Mesothelial cell of epicardium (in vitro differentiated cells): ENCODE measurements at places on chromosomes 6 and 20. TPM values are rescaled to one million over a fixed set of nuclear protein-coding genes. Genes with fewer than 3 reads are reported as not detected.

GRCh38 chr6:6796818-6797217 lies 208.3 kb downstream of the LY86 start:
- DNase-seq: no peak

Gene OR2H1
- not detected in 3 replicates for total RNA-seq

GRCh38 chr20:57399587-57400155 lies 8.5 kb downstream of the RBM38 start:
- no peak for DNase-seq

DNA sequence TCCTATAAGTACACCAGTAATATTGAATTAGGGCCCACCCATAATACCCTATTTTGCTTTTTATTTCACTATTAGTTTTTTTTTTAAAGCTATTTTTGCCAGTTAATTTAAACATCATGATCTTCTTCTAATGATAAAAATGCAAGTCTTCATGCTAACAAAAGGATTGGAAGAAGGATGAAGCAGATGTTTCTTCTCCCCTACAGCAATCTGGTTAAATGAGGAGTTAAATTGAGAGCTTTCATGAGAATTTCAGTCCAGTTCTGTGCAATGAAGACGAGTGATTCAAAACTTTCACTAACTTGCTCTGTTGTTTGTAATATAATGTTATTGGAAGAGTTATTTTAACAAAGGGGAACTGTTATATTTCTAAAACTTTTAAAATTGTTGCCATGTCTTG lies 3.4 kb downstream of the HMGN4 start:
- no peak for DNase-seq

- DNase-seq: peak; percentile 16
These were observed 21.8 kb downstream of the NPEPL1 start for GRCh38 chr20:58714340-58714922.

- peak; percentile 56 for DNase-seq
These were observed 50.7 kb downstream of the MRPL14 start for GRCh38 chr6:44076356-44077213.

Gene IFNGR1
- total RNA-seq: 24.3 to 27.3 TPM (median 25.4 TPM) in 3 replicates

- no peak for DNase-seq
These were observed 10.1 kb upstream of the PYGB start for GRCh38 chr20:25237610-25238318.

Gene TDRD6
- 0.24 to 0.51 TPM (median 0.43 TPM) in 3 replicates for total RNA-seq

- no peak for DNase-seq
These were observed 167.7 kb upstream of the CDYL start for GRCh38 chr6:4608361-4609115.

DNA sequence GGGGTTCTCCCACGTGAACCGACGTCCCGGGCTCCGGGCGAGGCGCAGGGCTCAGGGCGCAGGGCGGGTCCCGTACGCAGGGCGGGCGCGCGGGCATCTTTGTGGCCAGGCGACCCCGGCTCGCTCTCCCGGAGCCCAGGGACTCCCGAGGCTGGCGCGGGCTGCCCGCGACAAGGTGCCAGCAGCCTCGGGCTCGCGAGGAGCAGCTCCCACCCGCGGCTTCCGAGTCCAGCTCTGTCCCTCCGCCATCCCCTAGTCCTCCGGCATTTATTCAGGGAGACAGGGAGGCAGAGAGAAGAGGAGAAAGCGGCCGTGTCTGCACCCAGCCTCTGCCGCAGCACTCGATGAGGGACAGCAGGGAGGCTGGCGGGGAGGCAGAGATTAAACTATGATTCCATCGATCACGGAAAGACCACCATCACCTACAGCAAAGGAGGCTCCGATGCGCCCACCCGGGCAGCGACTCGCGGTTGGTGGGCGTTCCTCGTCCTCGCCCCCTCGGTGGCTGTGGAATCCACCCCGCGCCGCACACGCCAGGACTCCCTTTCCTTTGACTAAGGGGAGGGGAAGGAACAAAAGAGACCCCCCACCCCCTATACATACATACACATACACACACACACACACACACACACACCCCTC lies 1.1 kb downstream of the RGS17 start:
- DNase-seq: no peak

DNA sequence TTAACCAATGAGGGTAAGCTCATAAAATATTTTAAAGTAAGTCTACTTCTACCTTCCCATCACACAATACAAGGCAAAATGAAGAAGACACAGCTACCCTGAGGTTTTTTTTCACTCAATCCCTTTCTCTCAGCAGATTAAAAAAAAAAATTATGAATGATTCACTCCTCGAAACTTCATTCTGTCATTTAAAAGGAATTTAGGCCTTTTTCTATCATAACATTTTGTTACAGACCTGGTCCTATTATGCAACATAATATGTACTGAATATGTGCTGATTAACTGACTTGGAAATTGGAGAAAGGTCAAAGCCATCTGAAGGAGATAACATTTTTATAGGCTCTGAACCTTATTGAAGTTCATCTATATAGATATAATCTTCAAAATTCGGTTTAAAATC lies 45.5 kb downstream of the PRL start:
- DNase-seq: no peak

Gene TSHZ2
- 28.8 to 31.0 TPM (median 29.1 TPM) in 3 replicates for total RNA-seq

DNA sequence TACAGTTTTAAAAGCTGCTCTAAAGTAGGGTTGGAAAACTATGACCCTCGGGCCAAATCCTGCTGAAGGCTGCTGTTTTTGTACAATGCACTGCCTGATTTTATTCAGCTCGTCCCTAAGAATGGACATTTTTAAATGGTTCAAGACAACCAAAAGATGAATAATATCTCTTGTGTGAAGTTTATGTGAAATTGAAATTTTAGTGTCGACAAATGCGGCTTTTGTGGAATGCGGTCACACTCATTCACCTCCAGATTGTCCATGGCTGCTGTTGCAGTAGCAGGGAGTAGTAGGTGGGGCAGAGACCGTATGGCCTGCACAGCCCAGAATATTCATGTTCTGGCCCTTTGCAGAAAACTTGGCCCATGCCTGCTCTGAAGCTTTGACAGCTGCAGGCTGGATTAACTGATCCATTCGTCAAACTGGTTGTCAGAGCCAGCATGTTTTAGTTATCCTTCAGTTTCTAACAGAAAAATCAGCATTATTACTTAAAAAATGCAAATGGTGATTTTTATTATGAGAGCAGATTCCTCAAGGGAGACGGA lies 91.6 kb downstream of the PSMG4 start:
- DNase-seq: no peak

Gene VIP
- total RNA-seq: not detected in 3 replicates

Gene DNPH1
- total RNA-seq: 49.0 to 52.3 TPM (median 49.4 TPM) in 3 replicates

Gene NKAPL
- total RNA-seq: not detected in 3 replicates

DNA sequence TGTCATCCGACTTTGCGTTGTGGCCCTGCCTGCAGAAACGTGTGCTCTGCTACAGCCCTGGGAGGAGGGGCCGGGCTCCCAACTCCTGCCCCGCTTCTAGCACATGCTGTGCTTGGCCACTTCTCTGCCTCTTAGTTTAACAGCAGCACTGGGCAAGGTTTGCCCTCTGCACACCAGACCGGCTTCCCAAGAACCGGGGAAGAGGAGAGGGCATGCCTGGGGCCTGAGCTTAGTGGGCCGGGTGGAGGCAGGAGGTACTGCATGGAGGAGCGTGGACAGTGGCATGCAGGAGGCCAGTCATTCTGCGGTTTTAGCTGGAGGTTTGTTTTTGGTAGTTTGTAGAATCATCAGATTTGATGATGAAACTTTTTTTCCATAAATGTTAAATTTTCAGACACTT lies 45.5 kb downstream of the CEP43 start:
- no peak for DNase-seq

DNA sequence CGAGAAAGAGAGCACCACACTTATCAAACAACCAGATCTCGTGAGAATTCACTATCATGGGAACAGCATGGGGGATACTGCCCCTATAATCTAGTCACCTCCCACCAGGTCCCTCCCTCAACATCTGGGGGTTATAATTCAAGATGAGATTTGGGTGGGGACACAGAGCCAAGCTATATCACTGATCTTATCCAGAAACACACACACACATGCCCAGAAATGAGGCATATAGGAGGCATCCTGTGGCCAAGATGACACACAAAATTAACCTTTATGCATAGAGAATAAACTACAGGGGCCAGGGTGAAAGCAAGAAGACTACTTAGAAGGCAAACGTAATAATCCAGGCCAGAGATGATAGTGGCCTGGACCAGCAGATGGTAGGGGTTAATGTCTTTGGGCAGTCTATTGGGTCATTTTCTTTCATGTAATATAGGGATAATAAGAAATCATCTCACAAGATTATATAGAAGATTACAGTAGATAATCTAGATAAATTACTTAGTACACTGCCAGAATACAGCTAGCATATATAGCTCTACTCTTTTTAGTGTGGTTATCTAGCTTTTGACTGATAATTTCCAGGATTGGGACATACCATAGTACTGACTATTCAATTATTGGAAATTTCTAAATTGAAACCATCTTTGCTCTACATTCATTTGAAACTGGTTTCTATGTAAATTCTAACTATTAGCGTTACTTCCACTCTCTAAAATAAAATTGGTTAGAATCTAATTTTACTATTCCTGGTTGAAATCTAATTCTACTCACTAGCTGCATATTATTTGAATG lies 20.0 kb downstream of the RNF144B start:
- DNase-seq: no peak

Gene NR2E1
- total RNA-seq: not detected in 3 replicates
